Stimulated activated CD4-positive, alpha-beta T cell treated with anti-CD3 and anti-CD28 coated beads, Interleukin-15, amount 100 ng/mL, for 48 hours (primary cell): ENCODE measurements at places on chromosomes 4 and X.

DNA sequence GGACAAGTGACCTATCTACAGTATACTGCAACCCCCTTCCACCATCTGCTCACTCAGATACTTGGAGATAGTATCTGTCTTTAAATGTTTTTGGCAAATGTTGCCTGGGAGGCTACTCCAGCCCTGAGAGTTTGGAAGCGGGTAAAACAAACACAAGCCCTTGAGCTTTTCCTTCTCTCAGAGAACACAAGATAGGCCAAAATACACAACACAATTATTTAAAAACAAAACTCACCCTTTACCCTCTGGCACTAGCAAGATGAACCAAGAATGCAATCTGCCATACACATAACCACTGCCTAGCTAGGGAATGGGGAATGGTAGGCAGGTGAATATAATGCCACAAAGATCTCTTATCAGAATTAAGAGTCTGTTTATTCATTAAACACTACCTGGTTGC, 324.7 kb upstream of the FAM47C start:
- no peak for DNase-seq

- peak; percentile 8 for DNase-seq
Measured at GRCh38 chr4:25913056-25913850, 767 bp upstream of the SMIM20 start.

DNA sequence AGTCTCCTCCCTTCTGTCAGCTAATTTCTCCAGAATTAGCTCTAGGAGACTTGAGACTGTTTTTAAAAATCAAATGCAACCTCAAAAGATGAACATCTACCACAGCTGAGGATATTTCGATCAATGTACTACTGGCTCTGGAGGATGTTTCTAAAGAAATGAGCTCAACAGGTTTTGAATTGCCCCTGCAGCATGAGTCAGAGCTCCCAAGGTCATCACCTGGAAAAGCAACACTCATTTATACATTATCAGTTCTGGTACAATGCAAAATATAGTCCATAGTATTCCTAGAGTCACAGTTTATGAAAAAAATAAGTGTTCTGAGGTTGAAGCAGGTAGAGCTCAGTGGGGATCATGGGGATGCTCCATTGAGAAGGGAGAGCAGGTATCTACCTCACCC, 50.8 kb upstream of the MCF2 start:
- DNase-seq: no peak

- no peak for DNase-seq
Measured at GRCh38 chr4:173171098-173171497, 2.5 kb downstream of the GALNT7 start.

DNA sequence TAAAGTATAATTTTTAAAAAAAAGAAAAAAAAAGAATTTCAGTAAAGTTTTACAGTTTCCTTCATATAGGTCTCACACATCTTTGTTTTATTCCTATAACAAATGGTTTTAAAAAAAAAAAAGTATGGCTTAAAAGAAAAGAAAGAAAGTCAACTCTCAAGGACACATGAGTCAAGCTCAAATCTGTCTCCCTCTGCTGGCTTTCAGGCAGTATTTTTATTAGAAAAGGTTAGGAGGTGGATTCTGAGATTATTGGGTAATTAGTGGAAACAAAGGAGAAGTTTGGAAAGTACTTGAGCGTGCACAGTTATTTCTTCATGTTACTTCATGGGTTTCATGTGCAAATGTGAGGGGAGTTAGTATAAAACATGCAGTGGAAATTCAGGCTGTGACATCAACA, 36.6 kb upstream of the BTC start:
- DNase-seq: no peak

GRCh38 chrX:20060961-20061748, 55.6 kb downstream of the MAP7D2 start:
- no peak for DNase-seq

DNA sequence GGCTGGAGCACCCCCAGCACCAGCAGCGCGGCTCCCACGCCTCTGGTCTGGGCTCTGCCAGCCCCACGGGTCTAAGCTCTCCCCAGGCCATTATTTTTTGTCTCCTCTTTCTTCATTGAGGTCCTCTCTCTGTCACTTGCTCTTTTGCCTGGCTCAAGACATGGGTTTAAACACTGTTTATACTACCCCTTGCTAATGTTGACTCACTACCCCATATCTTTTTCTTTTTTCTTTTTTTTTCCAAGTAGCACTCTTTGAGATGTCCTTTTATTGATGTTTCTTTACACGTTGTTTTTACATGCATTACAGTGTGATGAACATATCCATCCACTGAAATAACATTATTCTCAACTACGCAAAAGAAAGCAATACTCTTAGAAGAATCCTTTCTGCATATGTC, 1.7 kb upstream of the ERVMER34-1 start:
- DNase-seq: no peak

- DNase-seq: no peak
Measured at GRCh38 chr4:38519666-38520065, 144.3 kb upstream of the KLF3 start.

GRCh38 chr4:3313139-3313538, 20.3 kb downstream of the RGS12 start:
- DNase-seq: no peak

DNA sequence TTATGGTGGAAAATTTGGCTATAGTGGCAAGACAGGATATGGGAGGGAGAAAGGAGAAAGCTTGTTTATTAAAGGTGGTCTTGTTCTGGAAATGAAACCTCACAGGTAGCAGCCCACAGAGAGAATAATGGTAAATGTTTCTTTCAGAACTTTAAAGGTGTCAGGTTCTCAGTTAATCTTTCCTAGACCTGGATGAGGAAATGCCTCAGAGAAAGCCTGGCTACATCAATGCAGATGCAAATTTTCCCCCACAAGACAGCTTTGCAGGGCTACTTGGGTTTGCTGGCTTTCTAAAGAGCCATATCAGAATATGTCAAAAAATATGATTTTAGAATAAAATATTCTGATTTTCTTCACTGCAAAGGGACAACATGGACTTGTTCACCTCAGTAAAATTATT, 715.0 kb downstream of the FAM133A start:
- DNase-seq: no peak

DNA sequence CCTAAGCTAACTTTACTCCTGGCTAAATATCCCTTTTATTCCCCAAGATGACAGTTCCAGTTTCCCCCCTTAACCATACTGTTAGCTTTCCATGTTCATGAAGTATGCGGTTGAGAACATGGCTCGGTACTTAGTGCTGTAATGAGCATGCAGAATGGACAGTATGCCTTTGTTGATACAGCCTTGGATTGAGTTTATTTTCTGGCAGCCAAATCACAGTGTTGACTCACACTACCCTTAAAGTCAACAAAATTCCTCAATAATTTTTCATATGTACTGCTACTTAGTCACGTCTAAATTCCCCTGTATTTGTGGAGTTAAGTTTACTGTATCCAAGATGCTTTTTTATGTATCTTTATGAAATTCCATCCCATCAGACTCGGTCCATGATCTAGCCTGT, 1.4 kb upstream of the VEGFC start:
- DNase-seq: no peak

DNA sequence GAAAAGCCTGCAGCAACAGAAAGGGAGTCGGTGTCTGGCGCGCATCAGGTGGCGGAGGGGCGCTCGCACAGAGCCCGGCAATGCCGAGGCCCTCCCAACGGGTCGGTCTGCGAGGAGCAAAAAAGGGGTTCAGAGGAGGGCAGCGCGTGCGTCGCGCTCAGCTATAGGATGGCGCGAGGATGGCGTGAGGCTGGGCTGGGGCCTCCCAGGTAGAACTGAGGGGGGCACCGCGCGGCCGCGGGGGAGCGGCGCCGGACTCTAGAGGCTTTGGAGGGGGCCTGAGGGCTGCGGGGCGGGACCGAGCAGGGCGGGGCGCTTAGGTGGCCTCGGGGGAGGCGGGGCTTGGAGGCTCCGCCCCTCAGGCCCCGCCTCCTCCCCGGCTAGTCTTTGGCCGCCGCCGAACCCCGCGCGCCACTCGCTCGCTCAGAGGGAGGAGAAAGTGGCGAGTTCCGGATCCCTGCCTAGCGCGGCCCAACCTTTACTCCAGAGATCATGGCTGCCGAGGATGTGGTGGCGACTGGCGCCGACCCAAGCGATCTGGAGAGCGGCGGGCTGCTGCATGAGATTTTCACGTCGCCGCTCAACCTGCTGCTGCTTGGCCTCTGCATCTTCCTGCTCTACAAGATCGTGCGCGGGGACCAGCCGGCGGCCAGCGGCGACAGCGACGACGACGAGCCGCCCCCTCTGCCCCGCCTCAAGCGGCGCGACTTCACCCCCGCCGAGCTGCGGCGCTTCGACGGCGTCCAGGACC, at the start of gene PGRMC1:
Gene PGRMC1 (plus strand): TSS at position 414 of the 751 bp plus-strand sequence. CDS start 79 bp downstream, at position 493.
- peak; percentile 59 for DNase-seq

DNA sequence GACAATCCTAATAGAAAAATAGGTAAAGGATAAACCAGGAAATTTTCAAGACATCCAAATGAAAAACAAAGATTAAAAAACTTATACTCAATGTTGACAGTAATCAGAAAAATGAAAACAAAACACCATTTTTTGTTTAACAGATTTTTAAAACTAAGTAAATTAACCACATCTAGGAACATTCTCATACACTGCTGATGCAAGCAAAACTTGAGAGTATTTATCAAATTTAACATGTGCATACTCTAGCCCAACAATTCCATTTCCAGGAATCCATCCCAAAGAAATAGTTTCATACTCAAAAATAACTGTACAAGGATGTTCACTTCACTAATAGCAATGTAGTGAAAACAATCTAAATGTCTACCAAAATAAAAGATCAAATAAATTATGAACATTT, 11.5 kb downstream of the ANKRD17 start:
- no peak for DNase-seq

DNA sequence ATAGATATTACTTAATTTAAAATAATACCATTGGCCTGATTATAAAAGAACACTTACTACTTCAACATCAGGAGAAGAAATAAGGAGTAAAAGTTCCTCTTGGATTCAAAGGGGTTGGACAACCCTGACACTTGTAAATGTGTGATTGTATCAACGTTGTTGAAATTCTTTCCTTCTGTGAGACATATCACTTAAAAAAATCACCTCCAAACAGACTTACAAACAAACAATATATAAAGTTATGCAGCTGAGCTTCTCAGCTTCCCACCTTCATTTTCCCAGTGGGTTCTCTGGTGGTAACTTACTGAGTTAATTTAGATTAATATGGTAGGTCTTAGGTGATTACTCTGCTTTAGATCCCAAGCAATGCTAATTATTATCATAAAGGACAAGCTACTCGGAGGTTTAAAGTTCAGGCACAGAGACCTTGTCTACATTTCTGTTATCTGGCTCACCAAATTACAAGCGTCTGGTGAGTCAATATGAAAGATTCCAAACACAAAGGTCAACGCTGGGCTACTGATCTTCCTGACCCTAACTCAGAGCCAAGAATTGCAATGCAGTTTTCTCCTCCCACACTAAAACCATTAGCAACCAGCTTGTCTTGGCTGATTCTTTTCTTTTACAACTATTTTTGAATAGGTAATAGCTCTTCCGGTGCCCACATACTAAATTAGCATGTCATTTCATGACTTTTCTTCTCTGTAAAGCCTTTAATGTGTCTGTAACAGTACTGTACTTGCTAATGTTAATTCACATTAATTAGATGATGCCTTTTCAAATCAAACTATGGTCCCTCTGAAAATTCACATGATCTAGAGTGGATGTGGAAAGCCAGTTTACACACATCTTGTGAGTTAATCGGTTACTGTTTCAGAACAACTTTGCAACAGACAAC, 157.6 kb downstream of the RASL11B start:
- no peak for DNase-seq

- DNase-seq: no peak
Measured at GRCh38 chr4:74920704-74921103, 12.2 kb upstream of the PARM1 start.

DNA sequence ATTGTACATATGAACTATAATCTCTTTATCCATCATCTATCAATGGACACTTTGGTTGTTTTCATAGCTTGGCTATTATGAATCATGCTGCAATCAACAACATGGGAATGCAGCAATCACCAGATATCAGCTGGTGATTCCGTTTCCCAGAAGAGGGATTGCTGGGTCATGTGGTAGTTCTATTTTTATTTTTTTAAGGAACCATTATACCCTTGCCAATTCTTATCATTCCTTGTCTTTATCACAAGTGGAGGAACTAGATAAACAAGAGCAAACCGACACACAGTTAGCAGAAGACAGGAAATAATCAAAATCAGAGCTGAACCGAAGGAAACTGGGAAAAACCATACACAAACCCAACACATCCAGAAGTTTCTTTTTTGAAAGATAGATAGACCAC, 14.5 kb upstream of the LNX1 start:
- no peak for DNase-seq

DNA sequence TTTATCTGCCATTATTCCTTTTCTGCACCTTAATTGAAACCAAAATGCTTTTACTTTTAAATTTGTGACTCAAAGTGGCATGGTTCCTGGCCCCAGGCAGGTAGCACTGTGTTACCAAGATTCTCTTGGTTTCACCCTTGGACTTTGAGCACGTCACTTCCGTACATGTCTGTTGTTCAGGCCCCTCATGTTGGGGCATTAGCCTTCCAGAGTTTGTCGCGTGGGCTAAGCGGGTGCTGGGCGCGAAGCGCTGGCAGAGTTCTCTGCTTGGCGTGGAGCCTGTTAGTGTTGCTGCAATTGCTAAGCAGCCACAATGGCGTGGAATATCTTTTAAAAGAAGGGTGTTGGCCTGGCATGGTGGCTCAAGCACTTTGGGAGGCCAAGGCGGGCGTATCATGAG, 14.0 kb upstream of the TADA2B start:
- DNase-seq: no peak

DNA sequence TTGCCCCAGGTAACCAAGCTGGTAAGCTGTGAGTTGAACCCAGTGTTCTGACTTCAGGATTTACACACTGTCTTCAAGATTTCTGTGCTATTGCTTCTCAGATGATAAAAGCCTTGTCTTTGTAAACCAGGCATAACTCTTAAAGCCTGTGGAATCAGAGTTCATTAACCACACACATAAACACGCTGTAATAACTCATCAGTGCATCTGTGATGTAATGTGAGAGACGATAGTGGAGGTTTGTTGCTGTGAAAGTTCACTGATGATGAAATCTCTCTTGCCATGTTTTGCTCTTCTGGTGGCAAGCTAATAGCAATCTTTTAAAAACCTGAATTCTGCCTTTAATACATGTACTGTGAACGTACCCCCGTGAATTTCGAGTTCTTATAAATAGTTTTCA, 41.5 kb downstream of the CLCN4 start:
- no peak for DNase-seq

DNA sequence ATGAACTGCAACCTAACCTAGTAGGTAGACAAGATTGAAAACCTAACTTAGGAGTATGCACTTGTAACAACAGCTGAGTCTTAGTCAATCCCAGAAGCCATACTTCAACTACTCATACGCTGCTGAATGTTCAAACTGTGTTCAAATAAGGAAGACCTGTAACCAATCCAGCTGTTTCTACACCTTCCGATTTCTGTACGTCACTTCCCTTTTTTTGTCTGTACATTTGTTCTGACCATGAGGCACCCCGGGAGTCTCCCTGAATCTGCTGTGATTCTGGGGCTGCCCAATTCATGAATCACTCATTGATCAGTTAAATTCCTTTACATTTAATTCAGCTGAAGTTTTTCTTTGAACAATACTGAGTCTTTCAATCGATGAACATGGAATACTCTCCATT, 89.5 kb downstream of the BMP3 start:
- DNase-seq: no peak
